CD4-positive, alpha-beta T cell treated with Interferon alpha-2 for 1 hour (primary cell): ENCODE measurements at places on chromosomes 5 and 9.

DNA sequence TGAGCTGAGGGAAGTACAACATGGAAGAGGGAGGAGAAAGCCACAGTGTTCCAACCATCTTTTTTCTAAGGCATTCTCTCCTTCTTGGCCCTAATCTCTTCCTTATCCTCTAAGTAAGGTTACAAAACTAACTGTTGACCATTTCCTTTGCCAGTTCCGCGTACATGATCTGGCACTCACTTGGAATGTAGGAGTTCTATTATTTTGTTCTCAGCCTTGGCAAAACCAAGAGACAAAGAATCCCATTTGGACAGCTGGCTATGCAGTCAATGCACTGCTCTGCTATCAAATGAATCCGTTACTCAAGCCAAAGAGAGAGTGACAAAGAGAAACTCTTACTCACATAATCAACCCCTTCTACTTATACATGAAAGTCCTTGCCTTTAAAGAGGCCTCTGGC, 410.3 kb downstream of the DTWD2 start:
- DNase-seq = no peak

DNA sequence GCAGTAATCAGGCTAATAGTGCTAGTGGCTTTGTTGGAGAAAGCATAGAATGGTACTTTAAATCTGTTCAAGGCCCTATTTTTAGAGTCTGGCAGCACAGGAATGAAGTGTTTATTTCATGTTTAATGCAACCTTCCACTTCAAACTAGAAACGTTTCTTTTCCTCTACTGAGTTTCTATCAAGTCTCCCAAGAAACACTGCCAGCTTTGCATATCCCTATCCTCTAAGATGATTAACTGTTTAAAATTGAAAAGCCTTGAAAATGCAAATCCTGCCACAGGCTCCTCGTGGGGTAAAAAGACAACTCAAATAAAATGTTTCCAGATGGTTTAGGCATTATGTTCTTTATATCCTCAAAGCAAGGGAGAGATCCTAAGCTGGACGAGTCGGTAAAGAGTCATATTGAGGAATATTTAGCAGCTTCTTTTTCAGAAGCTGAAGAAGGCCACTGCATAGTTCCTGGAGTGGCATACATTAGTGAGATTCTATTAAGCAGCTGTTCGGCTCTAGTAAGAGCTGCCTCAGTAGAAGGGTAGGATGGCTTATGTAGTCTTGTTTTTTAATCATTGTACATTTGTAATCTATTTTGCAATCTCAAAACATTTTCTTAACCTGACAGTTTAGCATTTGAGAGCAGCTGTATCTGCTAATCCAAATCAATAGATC, 251.2 kb downstream of the CHSY3 start:
- DNase-seq = no peak

DNA sequence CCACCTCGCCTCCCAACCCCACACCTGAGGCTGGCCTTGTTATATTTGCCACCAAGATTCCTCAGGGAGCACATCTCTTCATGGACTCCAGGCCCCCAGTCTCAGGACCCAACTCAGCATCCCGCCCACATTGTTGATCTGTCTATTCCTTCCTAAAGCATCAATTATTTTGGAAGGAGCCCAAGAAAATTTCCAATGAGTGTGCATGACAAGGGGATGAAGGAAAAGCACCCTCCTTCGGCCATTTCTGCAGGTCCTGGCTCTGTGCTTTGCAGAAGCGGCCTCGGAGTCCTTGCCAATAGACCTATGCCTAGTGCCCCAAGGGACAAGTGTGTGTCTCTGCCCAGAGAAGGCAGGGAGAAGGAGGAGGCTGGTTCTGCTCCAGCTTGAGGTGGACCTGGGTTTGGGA, 273.2 kb downstream of the GADD45G start:
- DNase-seq = no peak

GRCh38 chr9:118459913-118460312, 755.7 kb downstream of the TLR4 start:
- no peak for DNase-seq

- no peak for DNase-seq
These were observed 4.2 kb downstream of the SLC34A3 start for GRCh38 chr9:137234758-137235423.
